ENCODE measurements at places on chromosomes 3 and 15.

GRCh38 chr3:56725175-56725574, 42.1 kb upstream of the TASOR start:
- no peak for DNase-seq

DNA sequence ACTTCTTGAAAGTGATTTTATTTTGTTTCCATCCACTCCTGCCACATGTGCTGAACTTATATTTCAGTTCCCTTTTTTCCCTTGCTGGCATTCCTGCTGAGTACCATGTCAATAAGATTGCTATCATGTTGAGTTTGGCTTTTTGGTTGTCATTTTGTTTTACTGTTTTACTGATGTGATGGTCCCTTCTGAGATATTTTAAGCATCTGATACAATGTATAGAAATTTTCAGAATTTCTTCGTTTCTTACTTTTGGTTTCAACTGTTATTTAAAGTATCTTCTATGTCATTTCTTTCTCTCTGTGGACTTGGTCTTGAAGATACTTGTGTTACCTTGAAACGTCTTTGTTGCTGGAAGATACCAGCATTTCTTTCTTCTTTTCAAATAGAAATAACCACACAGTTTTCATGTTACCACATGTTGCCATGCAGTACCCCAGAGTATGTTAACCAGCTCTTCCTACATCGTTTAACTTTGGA, 14.1 kb downstream of the SIDT1 start:
- DNase-seq: no peak

- DNase-seq: no peak
Measured at GRCh38 chr3:11394392-11394791, 122.2 kb downstream of the ATG7 start.

- DNase-seq: no peak
Measured at GRCh38 chr3:191360620-191361019, 30.3 kb upstream of the UTS2B start.

DNA sequence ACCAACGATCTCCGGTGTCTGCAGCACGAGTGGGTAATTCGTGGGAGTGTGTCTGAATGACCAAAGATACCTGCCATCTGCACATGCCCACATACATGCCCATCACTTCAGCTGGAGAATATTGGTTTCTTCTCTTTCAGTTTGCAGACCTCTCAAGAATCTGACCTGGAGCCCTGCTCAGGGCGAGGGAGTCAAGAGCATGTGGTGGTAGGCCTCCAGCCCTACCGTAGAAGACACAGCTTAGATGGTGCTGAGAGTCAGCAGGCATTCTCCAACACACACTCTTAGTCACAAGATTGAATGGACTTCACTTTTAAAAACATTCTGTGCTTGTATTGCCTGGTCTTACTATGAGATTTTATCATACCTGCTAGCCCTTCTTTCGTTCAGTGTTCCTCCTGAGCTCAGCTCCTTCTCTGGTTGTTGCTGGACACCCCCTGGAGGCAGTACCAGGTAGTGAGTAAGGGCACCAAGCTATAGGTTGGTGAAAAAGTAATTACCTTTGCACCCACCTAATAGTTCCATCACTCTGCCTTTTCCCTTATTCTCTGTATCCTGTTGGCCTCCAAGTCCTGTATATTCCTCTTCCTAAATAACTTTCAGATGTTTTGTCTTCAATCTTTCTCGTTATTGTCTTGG, 252.0 kb downstream of the CACNA2D3 start:
- DNase-seq: no peak

DNA sequence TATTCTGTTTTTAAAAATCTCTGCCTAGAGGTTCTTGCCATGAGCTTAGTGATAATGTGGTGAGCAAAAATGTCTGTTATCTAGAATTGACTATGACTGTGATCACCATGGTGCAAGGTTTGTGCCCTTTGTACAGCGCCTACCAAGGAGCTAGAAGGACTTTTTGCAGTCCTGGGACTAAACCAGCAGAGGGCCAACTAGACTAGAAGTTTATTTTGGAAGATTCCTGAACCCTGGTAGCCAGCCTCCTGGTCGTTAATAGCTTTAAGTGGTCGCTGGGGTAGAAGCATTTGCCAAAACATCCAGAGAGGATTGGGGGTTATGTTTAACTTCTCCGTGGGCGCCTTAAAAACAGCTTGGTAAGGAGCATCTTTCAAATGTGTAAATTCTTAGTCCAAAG, 7.8 kb downstream of the SCG5 start:
- no peak for DNase-seq

- no peak for DNase-seq
Measured at GRCh38 chr15:74735305-74735704, 10.0 kb upstream of the CYP1A1 start.

- DNase-seq: no peak
Measured at GRCh38 chr3:43248185-43248583, 38.2 kb upstream of the SNRK start.

- no peak for DNase-seq
Measured at GRCh38 chr3:116939091-116939490, 229.5 kb downstream of the TUSC7 start.

DNA sequence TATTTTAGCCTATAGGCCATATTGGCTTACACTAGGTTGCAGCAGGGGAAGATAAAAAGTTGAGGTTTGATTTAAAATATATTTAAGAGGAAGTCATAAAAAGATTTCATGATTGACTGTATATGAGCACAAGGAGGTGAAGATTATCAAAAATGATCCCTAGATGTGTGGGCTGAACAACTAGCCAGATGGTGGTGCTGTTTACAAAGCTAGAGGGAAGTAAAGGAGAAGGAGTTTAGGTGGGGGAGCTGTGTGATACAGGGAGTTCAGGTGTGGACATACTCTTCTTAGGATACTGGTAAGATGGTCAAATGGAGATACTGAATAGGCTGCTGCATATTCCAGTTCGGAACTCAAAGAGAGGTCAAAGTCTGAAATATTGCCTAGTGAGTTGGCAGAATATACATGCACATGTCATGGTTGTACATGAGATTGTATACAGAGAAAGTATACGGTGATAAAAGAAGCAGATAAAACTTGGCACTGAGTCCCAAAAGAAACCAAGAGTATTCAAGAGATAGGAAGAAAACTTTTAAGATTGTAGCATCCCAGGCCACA, 727.8 kb downstream of the NLGN1 start:
- no peak for DNase-seq

DNA sequence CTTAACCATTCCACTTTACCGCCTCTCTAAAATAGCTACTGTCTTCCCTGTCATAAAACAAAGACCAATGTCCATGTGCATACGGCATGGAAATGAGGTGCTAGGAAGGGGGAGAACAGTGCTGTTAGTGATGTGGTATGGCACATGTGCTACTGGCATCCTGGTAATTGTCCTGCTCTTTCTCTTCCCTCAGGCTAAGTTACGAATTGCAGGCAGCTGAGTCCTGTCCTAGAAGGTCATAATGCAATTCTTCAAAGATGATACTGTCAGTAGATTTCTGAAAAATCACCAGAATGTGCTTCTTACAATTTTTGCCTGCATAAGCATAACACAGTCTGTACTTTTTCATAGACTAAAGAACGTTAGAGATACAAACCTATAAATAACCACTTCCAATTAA, 216.8 kb downstream of the RSL24D1 start:
- DNase-seq: no peak

- DNase-seq: no peak
Measured at GRCh38 chr3:54191220-54191619, 68.9 kb downstream of the CACNA2D3 start.

DNA sequence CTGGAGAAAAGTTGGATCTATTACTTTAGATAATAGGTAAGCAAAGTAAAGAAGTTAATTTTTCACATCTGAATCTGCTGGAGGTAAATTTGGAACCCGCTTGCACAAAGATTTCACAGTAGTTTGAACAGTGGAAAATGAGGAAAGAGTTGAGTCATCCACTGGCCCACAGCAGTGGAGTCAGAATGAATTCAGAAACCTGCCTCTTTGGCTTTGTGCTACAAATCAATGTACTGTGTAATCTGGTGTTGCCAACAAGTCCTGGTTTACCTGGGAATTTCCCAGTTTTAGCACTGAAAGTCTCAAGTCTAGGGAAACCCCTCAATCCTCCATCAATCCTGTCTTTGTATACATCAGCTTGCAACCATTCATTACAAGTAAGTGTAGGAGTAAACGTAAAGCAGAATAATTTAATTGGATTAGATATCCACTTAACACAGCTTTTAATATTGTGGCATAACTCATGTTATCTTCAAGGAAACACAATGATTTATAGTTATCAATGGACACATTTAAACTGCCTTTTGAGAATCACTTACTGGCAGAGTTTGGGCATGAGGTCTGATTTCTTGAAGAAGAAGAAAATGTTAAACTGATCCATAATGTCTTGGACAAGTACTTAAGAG, 100.6 kb downstream of the DCLK3 start:
- DNase-seq: no peak

- DNase-seq: no peak
Measured at GRCh38 chr3:138282836-138283235, 46.8 kb downstream of the NME9 start.

GRCh38 chr3:26989037-26989436, 366.5 kb downstream of the LRRC3B start:
- DNase-seq: no peak

DNA sequence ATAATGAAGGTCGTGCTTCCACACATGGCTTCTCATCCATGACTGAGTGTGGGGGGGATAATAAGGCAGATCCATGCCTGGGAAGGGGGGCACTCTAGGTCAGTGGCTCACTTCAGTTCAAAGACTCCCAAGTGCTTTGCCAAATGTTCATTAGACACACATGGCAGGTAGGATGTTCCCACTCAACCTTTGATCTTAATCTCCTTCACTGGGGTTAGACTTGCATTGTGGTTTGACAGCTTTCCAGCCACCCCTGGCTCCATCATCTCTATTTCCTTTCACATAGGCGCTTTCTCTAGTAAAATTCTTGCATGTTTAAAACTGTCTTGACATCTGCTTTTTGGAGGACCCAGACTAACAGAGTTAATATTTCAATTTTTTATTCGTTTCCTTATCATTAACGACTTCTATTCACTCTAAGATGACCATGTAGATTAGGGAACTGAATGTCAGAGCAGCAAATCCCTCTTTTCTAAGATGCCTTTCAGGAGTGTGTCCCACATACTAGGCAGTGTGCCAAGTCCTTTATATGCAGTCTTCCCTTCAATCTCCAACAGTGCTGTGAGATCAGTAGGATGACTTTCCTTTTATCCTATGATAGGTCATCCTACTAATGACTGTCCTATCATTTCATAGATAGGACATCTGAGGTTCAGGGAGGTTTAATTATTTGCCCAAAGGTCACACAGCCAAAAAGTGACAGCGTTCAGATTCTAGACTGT, 57.9 kb downstream of the BTD start:
- DNase-seq: no peak

DNA sequence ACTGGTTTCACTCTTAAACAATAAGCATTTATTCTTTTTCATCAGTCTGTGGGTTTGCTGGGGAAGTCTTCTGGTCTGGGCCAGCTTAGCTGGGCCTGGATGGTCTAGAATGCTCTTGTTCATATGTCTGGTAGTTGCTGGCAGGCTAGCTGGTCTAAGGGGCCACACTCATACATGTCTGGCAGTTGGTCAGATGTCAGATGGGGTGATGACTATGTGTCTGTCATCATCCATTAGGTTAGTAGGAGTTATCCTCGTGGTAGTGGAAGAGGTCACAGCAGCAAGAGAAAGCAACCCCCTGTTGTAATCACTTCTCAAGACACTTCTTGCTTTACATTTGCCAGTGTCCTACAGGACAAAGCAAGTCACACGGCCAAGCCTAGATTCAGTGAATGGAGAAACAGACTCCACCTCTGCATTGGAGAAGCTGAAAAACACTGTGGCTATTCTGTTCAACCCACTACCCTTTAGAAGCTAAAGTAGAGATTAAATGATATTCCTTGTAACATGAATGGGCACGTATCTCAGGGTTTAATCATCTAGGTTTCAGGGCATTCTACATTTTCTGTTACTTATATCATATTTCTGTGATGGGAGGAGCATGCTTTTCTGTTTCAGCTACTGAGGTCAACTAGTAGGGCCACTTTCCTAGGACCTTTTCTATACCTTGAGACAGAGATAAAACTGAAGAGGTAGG, 5.5 kb upstream of the ARID3B start:
- DNase-seq: peak; percentile 11

GRCh38 chr3:125187599-125187910, 25.0 kb downstream of the SLC12A8 start:
- DNase-seq: no peak

- DNase-seq: no peak
Measured at GRCh38 chr3:177764377-177764912, 567.2 kb upstream of the TBL1XR1 start.

DNA sequence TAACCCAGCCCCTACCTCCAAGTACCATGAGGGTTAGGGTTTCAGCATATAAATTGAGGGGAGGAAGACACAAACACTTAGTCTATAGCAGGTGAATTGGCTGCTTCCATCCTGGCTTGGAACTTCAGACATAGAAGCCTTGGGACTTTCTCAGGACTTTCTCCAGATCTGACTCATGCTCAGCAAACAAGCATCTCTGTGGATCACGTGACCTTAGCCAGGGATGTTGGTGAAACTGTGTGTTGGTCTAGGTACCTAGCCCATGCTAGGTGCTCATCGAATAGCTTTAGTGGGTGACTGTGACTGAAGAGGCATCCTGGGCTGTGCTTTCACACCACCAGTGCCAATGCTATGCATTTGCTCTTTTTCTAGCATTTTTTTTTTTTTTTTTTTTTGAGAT, 58.9 kb downstream of the CD47 start:
- no peak for DNase-seq

GRCh38 chr3:36714343-36715086, 49.8 kb downstream of the DCLK3 start:
- DNase-seq: no peak

GRCh38 chr15:38533926-38534325, 30.7 kb downstream of the RASGRP1 start:
- DNase-seq: no peak

DNA sequence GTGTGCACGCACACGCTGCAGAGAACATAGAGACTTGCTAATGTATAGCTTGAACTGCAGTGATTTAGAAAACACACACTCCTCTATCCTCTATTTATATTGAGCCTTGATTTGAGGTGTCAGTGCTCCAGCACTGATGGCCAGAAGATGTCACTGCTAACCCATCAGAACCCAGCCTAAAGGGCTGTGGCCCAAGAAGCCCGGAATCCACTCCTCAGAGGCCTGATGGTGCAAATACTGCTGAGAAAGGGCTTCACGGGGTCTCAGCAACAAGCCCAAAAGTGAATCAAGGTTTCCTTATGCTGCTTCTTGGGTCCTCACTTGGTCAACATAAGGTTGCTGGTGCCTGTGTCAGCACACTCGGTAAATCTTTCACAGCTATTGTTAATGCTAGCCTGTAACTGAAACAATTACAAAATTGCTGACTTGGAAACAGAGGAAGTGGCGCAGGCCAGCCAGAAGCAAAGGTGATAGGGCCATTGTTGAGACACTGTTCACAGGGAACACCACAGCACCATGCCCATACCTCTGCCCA, 60.3 kb downstream of the HEG1 start:
- no peak for DNase-seq

DNA sequence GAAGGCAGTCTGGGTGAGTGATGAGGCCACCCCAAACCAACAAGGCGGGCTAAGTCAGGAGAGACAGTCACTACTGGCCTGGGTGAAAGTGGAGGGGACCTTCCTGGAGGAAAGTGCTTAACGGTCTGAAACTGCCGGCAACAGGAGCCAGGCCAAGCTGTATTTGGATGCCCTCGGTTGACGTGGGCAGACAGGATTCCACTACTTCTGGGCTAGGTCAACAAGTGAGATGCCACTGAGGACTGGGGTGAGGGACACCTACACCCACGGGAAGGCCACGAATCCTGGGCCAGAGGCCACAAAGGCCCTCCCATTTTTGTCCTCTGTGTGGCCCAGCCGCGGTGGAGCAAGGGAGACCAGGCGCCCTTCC, 12.3 kb downstream of the SPTBN5 start:
- no peak for DNase-seq

Data from GF-D8 (cell line).